ENCODE measurements at places on chromosomes 2 and 18.

DNA sequence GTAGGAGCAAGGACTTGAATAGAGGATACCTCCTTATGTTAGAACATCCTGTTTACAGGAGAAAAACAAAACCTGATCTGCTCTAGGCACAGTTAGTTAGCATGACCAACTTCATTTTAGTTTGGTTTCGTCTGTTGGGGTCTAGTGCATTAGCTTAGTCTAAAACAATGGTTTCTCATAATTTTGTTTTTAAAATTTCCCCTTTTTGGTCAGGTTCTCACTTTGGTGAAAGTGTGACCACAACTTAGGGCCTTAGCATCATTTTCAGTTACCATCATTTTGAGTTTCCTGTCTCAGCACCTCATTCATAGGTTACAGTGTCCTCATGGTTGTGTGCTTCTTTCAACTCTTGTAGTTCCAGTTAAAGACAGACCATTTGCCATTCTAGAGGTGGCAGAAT, 1277.0 kb upstream of the SLC39A10 start:
- DNase-seq = no peak

DNA sequence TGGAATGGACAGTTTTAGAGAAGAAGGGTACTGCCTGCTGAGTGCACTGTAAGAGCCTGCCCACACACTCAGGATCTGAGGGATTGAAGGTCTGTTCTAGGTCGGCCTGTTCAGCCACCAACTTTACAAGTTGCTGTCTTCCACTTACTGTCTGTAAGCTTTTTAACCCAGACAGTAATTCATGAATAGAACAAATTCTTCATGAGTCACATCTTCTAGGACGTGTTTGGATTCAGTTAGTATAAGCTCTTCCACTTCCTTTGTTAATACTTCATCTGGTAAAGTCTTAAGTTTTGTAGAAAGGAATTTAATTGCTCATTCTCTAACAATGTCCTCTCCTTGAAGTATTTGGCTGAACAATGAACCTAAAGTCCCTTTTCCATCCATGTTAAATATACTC, 74.6 kb downstream of the PDE11A start:
- DNase-seq = no peak

DNA sequence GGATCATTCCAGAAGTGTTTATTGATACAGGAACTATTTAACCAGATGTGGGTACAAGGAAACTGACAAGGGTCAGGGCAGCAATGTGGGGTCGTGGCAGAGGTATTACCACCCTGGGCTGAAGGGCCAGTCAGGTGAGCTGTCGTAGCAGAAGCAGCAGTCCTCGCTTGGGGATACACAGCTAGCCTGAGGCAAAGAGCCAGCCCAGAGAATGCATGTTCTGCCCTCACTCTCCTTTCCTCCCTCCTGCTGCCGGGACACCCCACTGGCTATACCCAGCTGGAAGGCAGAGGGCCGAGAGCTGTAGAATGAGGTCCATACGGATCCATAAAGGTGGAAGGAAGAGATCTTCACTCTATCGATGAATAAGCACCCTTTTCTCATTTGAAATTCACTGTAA, 32.2 kb upstream of the GBX2 start:
- DNase-seq = no peak

DNA sequence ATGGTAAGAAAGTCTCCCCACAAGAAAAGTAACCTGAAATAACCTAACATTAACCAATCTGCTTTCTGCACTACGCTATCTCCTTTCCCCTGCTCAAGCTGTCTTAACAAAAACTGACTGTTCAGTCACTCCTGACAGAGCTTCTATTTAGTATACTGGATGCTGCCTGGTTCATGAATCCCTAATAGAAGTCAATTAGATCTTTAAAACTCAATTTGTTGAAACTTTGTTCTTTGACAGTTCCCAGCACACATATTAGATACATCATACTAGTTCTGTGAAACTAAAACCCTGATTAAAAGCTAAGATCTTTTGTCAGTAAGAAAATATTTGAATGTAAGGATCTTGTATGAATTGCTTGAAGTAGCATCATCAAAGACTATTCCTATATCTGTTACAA, 287.4 kb downstream of the RBM43 start:
- DNase-seq = no peak

DNA sequence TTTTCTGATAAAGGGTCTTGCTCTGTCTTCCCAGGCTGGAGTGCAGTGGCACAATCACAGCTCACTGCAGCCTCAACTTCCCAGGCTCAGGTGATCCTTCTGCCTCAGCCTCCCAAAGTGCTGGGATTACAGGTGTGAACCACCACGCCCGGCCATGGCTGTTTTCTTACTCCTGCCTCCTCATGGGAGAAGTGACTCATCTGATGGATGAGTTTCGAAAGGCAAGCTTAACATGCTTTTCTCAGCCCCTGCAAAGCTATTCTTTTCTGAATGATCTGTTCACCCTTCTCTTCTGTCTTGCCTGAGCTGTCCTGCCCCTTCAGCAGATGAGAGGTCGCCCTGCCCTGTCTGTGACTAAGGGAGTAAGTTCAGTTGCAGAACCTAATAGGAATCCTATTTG, 929 bp upstream of the CREG2 start:
- DNase-seq = no peak

DNA sequence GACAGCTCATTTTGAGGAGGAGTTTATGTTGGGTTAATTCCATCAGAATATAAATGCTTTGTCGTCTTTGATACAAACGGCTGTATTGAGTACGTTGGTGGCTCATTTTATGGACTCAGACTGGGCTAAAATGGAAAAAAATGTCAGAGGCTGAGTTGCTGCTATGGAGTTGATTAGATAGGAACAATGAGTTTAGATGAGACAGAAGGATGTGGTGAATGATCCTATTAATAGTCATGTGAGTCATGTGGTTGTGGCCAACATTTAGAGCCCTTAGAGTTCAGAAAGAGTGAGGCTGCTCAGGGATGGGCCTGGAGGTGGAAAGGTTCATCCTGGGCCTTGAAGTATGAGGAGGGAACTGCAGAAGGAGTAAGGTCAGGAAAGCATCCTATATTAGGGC, 434.2 kb downstream of the MEIS1 start:
- DNase-seq = no peak

GRCh38 chr18:62808123-62808522, 92.8 kb downstream of the PHLPP1 start:
- no peak for DNase-seq

DNA sequence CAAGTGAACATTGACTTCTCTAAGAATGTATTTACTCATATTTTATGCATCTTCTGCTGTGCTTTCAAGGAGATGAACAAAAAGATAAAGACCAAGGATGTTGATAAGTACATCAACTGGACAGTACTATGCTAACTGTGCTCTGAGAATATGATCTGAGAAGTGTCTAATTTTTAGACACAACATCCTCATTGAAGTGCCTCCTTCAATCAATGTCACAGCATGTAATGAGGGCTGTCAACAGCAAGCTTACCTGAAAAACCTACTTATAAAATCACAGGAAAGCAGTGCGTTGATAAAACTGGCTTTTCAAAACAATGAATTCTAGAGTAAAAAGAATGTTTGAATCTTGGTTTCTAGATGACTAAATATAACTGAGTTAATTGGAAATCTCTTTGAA, 452.9 kb upstream of the DSEL start:
- DNase-seq = no peak

GRCh38 chr2:144553379-144553778, 33.5 kb upstream of the ZEB2 start:
- no peak for DNase-seq

- no peak for DNase-seq
These were observed 56.8 kb upstream of the MAPRE3 start for GRCh38 chr2:26913606-26913998.

GRCh38 chr2:150473767-150474166, 13.7 kb downstream of the RND3 start:
- no peak for DNase-seq

DNA sequence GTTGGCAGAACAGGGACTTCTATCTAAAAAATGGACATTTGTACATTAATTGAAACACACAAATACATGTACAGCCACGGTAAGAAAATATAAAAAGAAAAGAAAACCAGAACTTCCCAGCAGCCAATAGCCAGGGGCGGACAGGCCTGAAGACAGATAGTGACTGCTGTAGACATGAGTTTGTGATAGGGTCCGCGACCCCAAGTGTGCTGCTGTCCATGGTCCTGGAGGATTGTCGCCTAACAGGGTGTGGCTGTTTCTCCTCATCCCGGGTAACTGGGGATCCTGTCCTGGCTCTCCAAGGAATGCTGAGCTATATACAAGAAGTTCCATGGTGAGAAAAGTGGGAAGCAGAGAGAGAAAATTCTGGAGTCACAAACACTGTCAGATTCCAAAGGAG, 266.5 kb upstream of the SALL3 start:
- DNase-seq = no peak

DNA sequence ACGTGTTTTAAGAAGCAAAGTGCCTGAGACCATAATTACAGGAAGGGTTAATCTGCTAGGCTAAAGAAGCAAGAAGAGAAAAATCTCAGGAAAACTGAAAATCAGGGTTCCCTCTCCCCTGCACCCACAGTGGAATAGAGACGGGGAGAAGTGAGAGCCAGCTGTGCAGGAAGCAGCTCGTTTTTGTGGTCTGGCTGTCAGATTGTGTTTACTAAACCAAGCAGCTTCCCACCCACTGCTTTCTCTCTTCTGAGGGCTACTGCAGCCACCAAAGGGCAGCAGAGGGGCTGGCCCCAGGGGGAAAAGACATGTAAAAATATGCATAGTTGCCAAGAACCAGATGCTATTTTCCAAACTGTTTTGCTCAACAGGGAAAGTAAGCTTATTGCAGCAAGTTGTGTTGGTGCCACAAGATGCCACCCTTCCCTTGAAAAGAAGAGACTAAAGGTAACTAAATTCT, 72.6 kb upstream of the THUMPD2 start:
- no peak for DNase-seq

DNA sequence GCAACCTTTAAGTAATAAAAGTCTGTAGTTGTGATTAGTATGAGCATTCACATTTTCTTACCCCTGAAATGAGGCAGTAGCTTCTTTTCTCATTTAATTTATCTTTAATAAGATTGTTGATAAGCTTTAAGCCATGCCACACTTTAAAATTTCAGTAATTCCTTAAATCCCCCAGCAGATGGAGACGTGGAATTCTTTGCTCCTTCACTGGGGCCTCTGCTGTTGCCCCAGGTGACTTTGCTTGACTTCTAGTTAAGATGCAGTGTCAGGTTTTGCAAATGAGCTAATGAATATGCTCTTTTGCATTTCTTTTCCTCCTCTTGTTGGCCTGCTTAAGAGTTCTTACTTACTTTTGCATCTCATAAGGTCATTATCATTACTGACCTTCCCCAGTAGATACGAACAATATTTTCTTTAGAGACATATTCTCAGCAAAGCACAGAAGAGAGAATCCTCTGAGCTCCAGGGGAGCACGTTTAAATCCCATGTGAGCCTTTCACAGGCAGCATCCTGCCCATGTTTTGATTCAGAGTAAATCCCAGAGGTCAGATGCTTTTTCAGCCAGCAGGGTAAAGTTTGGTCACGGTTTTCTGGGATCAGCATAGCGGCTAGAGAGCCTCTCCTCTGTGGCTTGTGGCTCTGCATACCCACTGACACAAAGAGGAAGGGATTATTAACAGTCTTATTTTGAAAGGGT, 222.9 kb downstream of the PTPRM start:
- DNase-seq = no peak

DNA sequence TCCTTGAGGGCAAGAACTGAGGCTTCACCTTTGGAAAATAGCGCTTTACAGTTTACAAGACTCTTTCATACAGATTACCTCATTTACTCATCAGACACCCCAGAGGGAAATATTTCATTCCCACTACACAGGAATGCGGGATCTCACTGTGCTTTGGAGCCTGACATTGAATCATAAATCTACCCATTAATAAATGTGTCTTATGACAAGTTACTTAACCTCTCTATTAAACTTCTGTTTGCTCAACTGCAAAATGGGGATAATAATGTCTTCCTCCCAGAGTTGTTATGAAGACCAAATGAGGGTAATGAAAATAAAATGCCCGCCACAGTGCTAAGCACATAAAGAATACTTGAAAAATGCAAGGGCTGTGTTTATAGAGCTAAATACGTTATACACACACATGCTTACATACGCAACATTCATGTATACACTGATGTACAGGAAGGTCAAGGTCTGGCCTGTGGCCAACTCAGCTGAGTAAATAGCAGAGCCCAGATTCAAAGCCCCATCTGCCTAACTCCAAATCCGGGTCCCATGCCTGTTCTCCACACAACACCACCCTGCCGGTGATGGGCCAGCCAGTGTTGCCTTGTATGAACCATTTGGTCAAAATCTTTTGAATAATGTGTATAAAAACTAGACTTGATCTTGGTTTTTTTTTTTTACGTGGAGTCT, 77.8 kb upstream of the STPG4 start:
- DNase-seq = no peak

DNA sequence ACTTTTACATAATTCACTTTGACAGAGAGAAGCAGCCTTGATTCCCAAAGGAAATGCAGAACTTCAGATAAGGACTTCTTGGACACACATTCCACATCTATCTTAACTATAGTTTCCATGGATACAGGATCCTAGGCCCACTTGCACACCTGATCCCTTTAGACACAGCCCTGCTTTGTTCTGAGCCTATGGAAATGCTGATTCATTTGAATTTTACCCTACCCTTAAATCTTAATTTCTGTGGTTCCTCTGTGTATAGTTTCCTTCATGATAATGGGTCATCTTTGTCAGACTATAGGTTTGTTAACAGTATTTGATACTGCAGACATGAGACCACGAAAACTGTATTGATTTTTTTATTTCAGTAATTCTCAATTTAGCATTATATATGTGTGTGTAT, 77.4 kb downstream of the ACTR3 start:
- DNase-seq = no peak

GRCh38 chr2:132642415-132642814, 27.6 kb downstream of the LYPD1 start:
- no peak for DNase-seq

GRCh38 chr18:63907664-63908063, at the start of gene SERPINB10:
Gene SERPINB10, plus strand, starts transcription at chr18:63907958. Its CDS starts 7,553 bp downstream, at chr18:63915511.
- no peak for DNase-seq

DNA sequence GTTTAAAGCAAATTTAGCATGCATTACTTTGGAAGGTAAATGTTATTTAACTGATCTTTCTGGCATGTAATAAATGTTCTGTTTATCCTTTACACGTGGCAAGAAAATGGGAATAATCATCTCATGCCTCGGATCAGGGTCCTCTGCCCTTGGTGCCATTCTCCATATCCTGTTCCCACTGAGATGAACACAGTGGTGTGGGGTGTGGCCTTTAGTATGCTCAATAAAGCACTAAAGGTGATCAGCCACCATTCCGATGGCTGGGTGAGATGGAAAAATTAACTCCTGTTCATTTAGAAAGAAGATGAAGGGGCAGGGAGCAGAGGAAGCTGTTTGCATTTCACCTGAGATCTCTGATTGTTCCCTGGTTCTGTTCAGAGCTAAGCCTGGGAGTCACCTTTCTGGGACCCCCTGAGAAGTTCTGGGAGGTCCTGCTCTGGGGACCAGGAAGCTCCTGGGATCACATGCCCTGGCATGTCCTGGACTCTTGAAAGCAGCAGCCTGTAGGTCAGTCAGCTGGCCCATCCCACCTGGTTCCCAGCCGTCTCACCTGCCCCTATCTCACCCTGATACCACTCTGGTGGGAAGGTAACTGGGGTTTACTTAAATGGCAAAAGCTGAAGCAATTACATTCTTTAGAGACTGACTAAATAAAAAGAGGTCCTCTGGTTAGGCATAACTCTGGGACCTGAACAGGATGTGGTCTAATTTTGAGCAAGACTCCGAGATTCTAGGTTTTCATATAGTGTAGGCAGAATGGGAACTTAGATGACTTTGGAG, 288.9 kb upstream of the EPAS1 start:
- no peak for DNase-seq

GRCh38 chr2:10196948-10197696, 74.6 kb downstream of the RRM2 start:
- DNase-seq = no peak

Data from thoracic aorta (tissue), 2 donors.